AML-193 (cell line): ENCODE measurements at places on chromosomes 4 and X.
A peak's percentile ranks its signal among the peaks of the same experiment; 100 is the strongest.

GRCh38 chrX:102652031-102652688 is 877 bp downstream of the GPRASP1 start:
- no peak for DNase-seq

GRCh38 chrX:17547658-17548057 is 172.7 kb downstream of the NHS start:
- no peak for DNase-seq

DNA sequence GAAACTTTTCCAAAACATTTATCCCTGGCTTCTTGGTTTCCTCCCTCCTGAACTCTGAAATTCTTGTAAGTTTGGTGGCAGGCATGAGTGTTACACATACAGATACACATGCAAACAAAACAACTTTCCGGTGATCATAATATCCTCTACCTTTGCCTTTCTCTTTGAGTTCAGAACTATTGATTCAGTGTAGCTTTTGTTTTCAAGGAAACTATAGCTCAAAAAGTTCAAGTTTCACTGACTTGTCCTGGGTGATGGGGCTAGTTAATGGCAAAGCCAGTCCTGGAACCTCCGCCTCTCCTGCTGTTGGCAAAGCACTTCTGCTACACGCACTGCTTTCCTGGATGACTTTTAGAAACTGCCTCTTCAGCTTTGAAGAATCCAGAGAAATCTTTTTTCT is 177.3 kb upstream of the FAT1 start:
- DNase-seq = no peak

- no peak for DNase-seq
These were observed 63.2 kb downstream of the MGST2 start for GRCh38 chr4:139728840-139729239.

GRCh38 chrX:72057331-72057730 is 74.4 kb downstream of the RTL5 start:
- peak; percentile 75 for DNase-seq

- DNase-seq = no peak
These were observed 44.7 kb downstream of the EVC start for GRCh38 chr4:5755679-5756078.

DNA sequence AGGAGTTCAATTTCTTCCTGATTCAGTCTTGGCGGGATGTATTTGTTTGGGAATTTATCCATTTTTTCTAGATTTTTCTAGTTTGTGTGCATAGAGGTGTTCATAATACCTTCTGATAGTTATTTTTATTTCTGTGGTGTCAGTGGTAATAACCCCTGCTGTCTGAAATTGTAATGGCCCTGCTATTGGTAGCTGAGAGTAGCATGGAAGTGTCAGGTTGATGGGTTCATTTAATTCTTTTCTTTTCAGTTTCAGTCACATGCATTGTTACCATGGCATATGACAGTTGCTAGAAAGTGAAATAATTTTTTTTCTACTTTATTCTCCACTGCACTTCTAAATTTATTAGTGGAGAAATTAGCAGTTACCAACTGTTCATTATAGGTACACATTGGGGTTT is 20.7 kb downstream of the AR start:
- DNase-seq = no peak

DNA sequence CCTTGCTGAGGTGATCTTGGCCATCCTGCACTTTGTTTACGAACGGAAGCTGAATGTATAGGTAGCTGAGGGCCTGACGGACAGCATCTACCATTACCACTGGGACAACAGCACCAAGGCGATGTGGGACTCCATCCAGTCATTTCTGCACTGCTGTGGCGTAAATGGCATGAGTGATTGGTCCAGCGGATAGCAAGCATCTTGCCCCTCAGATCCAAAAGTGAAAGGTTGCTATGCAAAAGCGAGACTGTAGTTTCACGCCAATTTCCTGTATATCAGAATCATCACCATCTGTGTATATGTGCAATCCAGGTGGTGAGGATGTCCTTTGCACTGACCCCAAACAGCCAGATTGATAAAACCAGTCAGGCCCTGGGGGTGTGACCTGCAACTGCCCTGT is 4.2 kb upstream of the PYURF start:
- DNase-seq = no peak

DNA sequence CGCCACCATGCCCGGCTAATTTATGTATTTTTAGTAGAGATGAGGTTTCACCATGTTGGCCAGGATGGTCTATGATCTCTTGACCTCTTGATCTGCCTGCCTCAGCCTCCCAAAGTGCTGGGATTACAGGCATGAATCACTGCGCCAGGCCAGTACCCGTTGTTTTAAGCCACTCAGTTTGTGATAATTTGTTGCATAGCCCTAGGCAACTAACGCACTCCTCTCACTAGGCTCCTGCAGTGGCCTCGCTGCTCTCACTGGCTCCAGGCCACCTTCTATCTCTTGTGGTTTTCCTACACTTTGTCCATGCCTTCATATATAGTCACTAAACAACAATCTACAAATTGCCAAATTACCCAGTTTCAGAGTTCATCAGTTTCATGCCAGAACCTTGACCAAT is 58.1 kb downstream of the DCHS2 start:
- no peak for DNase-seq

DNA sequence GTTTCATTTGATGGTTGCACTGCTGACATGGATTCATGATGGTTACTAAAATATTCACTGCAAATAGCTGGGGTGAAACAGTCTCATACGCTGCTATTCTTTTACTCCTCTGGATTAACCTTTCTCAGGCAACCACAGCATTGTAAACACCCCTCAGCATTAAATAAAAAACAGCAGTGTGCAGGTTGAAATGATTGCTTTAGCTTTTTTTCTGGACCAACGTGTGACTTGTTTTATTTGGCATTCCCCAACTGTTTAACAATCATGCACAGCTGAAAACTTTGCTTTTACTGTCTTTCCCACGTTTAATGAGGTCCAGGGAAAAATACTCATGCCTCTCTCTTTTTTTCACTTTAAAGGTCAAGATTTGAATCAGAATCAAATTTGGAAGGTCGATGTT is 490.8 kb downstream of the RAPGEF2 start:
- DNase-seq = no peak

DNA sequence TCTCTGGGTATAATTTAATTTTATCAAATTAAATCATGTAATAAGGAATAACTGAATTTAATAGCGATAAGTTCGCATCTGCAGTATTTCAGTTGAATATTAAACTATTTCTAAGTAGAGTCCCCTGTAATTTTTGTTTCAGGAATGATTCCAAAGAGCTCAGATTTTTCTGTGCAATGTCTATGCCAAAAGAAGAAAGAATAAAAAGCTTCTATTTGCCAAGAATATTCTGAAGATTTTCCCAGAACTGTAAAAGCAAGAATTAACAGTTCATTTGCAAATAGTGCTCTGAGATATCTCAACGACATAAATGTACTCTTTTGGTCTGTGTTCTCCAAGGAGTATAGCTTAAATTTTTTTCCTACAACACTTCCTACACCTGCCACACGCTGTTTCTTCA is 1242.8 kb upstream of the DIAPH2 start:
- no peak for DNase-seq

DNA sequence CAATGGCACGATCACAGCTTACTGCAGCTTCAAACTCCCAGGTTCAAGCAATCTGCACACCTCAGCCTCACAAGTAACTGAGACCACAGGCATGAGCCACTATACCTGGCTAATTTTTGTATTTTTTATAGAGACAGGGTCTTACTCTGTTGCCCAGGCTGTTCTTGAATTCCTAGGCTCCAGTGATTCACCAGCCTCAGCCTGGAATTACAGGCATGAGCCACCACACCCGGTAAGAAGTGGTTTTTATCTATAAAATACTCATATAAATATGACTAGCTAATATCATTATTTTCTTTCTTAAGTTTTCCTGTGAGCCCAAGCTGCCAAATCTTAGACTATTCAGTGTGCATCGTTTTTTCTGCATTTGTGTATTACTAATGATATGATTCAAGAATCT is 4.4 kb downstream of the SCFD2 start:
- no peak for DNase-seq

- no peak for DNase-seq
These were observed 612.2 kb downstream of the IQCM start for GRCh38 chr4:149203256-149204001.

DNA sequence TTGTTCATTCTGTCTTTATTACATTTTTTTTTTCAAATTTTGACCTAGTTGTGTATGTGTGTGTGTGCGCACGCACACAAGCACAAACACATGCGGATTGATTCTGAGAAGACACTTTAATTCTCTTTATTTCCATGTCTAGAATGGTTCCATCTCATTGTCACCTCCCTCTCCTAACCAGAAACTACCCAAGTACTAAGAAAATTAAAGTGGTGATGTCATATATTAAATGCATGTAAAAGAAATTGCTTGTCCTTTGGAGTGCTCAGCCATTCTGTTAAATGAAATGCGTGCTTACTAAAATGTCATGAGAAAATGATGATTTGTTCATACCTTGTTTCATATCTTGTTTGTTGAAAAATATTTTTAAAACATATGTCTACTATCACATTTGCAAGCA is 1297.0 kb upstream of the TENM3 start:
- no peak for DNase-seq

GRCh38 chrX:44975666-44976263 is 102.8 kb downstream of the KDM6A start:
- DNase-seq = no peak

- DNase-seq = no peak
These were observed 24.9 kb downstream of the RGS12 start for GRCh38 chr4:3317656-3318211.

GRCh38 chr4:24995346-24995919 is 35.3 kb downstream of the LGI2 start:
- no peak for DNase-seq

DNA sequence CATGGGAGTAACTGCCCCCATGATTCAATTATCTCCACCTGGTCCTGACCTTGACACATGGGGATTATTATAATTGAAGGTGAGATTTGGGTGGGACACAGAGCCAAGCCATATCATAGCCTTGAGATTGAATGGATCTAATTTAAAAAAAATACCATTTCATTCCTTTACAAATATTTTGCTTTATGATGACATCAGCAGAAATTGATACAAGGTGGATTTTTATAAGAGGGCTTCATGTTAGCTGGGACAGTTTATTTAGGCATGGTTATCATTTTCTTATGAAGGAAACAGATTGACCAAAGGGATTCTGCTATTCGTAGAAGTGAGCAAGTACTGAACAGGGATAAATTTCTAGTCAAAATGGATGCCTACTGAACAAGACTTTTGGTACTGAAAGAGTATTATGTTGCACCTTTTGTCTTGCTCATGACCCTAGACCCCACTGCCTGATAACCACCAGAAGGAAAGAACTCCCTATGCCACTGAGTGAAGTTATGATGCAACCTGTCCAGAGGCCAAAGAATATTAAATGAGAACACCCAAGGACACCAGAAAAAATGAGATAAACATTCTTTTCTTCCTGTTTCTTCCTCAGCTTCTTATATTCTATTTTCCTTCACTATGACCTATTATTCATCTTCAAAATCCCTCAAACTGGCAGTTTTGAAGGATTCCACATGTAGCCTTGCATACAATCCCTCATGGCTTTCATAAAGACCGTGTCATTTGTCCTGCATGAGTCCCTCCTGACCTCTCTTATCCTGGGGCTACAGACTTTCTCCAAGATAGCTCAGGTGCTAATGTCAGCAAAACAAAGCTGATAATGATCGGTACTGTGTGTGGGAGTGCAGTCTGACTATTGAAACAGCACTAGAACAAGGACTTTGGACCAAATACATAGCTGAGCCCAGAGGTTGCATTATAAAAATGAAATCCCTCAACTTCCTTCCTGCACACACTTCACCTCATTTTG is 118.3 kb downstream of the AFF2 start:
- no peak for DNase-seq

DNA sequence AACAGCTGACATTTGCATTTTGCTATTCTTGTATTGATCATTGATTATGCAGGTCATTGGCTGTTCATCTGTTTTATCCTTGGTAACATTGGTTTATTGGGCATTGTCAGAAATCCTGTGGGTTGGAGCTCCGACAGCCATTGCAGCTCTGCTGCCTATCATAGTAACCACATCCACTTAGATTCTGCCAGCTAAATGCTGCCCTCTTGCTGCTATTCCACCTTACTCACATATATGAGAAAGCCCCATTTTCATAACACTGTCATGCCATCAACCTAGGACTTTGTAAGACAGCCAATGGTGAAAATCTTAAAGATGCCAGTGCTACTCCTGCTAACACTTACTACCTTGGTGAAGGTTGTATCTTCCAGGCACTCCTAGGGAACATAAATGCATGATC is 187.3 kb upstream of the CXCL13 start:
- peak; percentile 3 for DNase-seq

DNA sequence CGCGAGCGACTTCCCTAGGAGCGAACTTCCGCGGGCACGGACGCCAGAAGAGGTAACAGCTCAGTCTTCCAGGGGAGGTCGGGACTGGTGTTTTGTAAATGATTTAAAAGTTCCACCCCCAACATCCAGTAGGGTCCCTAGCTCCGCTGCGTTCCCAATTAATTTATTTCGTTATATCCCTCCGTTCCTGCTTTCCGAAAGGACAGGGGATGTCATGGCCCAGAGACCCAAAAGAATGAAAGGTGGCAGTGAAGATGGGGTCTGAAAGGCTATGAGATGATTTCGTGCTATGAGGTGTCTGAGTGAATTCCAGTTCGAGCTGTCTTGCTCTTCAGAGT is 373 bp upstream of the SMIM43 start:
- DNase-seq = no peak

DNA sequence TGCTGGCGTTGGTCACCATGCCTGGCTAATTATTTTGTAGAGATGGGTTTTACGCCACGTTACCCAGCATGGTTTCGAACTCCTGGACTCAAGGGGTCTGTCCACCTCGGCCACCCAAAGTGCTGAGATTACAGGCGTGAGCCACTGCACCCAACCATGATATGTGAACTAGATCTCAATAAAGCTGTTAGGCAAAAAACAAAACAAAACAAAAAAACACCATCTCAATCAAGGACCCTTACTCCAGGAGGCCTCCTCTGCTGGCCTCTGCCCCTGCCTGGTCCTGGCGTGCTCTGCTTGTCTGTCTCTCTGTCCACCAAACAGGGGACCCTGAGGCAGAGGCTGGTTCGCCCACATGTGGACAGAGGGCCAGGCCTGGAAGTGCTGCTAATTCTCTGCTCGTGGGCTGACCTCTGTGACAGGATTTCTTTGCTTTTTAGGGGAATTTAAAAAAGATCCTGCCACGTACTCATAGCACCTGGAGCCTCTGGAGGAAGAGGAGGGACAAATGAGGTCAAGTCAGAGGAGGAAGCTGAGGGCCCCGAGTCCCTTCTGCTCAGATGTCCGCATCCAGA is 32.7 kb upstream of the WFS1 start:
- DNase-seq = no peak

DNA sequence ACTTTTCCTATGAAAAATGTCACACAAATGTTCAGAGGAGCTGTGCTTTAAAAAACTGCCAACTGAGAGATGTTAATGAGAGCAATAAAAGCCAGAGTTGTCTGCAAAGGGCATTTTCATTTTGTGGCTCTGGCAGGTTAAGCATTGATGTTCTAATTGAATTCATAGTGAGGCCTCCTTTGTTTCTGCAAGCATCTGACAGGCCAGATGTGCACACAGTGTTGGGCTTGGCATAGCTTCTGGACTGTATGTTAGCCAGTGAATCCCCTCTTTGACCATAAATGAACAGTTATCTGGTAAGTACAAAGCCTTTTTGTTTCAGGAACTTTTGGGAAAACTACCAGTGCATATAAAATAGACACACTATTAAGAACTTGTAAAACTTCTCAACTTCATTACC is 81.9 kb downstream of the JADE3 start:
- DNase-seq = no peak
